ENCODE measurements at places on chromosomes 5 and 9. TPM values are rescaled to one million over a fixed set of nuclear protein-coding genes. Genes with fewer than 3 reads are reported as not detected.

NTRK2 gene
- 0.16 TPM for total RNA-seq

DEPDC1B gene
- total RNA-seq, result 31.8 TPM

SLIT3 gene
- 13.8 TPM for total RNA-seq

MYMK gene
- not detected for total RNA-seq

RHOBTB3 gene
- total RNA-seq, result 0.39 TPM

IFNB1 gene
- not detected for total RNA-seq

HTR4 gene
- not detected for total RNA-seq

POMT1 gene
- total RNA-seq, result 8.4 TPM

FBN2 gene
- total RNA-seq, result 51.2 TPM

ADGRD2 gene
- not detected for total RNA-seq

GM2A gene
- total RNA-seq, result 119 TPM

RAB14 gene
- total RNA-seq, result 24.1 TPM

SLC35A4 gene
- 37.6 TPM for total RNA-seq

CCL21 gene
- total RNA-seq, result not detected

FAM221B gene
- total RNA-seq, result not detected

SH3RF2 gene
- total RNA-seq, result 25.8 TPM

LCN2 gene
- 22.4 TPM for total RNA-seq

AK3 gene
- total RNA-seq, result 43.7 TPM

FAM200C gene
- total RNA-seq, result 0.86 TPM

SELENOP gene
- 16.9 TPM for total RNA-seq

PCDHB5 gene
- not detected for total RNA-seq
